Right lobe of liver (tissue), 6 donors: ENCODE measurements at places on chromosomes 11 and 22.

- DNase-seq: no peak
These were observed 14.0 kb downstream of the RHOG start for GRCh38 chr11:3826721-3827120.

DNA sequence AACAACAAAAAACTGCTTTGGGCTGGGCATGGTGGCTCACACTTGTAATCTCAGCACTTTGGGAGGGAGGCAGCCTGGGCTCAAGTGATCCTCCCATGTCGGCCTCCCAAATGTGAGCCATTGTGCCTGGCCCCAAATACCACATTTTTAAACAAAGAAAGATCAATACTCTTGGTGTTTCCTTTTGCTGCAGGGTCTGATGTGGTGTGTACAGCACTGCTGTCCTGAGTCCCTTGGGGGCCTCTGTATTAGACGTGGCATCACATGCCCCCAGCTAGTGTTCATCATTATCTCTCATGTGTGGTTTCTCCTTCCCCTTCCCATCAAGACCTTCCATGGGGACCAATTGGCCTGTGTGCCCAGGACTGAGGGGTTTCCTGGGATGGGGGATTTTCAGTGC, 20.5 kb upstream of the XBP1 start:
- no peak for DNase-seq

DNA sequence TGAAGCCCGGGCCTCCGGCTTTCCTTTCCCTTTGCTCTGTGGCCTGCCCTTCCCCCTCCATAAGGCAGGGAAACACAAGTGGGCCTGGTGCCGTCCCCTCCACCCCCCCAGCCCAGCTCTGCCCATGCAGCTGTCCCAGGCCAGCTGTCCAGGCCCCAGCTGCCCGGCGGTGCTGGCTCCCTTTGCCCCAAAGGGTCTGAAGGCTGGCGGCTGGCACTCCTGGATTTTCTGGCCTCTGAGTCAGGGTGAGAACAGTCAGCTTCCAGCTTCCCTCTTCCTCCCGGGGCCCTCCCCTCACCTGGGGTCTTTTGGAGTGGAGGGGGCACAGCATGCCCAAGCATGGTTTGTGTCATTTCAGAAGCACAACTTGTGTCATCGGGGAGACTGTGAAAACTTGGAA, 27.8 kb downstream of the CD82 start:
- no peak for DNase-seq

GRCh38 chr11:110295531-110296225, 736 bp downstream of the RDX start:
- peak; percentile 75 for DNase-seq

GRCh38 chr11:94295534-94295933, 8.8 kb upstream of the IZUMO1R start:
- DNase-seq: no peak

GRCh38 chr22:41264408-41264941, 21.5 kb downstream of the RANGAP1 start:
- DNase-seq: no peak

DNA sequence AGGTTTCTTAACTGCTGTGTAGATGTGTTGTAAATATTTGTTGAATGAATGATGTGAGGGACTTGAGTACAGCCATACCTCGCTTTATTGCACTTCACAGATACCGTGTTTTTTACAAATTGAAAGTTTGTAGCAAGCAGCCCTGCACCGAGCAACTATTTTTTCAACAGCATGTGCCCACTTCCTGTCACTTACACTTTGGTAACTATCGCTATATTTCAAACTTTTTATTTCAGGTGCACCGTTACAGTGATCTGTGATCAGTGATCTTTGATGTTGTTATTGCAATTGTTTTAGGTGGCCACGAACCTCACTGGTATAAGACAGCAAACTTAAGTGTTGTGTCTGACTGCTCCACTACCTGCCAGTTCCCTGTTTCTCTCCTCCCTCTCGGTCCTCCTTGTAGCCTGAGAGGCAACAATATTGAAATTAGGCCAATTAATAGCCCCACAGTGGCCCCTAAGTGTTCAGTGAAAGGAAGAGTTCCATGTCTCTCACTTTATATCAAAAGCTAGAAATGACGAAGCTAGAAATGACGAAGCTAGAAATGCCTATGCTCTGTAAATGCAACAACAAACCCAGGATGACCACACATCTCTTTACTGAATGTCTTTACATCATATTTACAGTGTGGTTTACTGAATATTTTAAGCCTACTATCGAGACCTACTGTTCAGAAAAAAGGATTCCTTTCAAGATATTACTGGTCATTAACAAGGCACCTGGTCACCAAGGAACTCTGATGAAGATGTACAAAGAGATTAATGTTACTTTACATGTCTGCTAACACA, 1.0 kb downstream of the SFI1 start:
- DNase-seq: no peak

- DNase-seq: no peak
These were observed 78.3 kb downstream of the SLC17A6 start for GRCh38 chr11:22416462-22416861.

GRCh38 chr11:10926801-10927211, 69.0 kb upstream of the ZBED5 start:
- DNase-seq: no peak

GRCh38 chr11:35803115-35803514, 140.5 kb downstream of the TRIM44 start:
- DNase-seq: no peak

- no peak for DNase-seq
These were observed 6.2 kb downstream of the MRGPRF start for GRCh38 chr11:69006816-69007215.

- DNase-seq: peak; percentile 46
These were observed 1.6 kb downstream of the C1QTNF5 start for GRCh38 chr11:119338965-119339588.

DNA sequence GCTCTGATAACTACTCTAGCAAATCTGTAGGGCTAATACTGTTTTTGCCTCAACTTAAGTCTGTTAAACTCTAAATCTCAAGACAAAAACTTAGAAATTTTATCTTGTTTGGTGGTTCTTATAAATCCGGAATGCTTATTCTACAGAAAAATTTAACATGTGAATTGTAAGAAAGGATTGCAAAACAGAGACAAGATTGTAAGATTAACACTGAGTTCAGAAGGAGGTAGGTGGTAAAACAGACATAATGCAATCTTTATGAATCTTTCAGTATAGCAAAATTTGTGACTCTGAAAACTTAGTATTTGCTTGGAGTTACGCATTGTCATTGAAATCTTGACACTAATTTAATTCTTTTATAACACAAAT, 263.9 kb downstream of the SBF2 start:
- DNase-seq: no peak

GRCh38 chr11:119573858-119574257, 150.9 kb upstream of the THY1 start:
- DNase-seq: no peak

DNA sequence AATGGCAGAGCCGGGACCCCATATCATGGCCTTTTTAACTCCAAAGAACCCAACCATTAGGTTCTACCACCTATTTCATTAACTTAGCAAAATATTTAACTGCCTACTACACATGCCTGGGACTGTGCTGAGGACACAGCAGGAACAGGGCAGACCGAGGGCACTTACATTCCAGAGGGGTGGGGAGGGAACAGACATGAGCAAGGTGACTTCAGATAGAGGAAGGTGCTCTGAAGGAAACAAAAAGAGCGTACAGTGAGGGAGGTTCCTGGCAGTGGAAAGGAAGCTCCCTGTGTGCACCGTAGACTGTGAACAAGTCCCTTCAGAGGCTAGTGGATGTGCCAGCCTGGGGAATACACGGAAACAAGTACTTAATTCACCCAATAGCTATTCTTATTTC, 82.8 kb downstream of the NAT10 start:
- no peak for DNase-seq

- no peak for DNase-seq
These were observed 14.1 kb downstream of the IGLL5 start for GRCh38 chr22:22901578-22902218.

DNA sequence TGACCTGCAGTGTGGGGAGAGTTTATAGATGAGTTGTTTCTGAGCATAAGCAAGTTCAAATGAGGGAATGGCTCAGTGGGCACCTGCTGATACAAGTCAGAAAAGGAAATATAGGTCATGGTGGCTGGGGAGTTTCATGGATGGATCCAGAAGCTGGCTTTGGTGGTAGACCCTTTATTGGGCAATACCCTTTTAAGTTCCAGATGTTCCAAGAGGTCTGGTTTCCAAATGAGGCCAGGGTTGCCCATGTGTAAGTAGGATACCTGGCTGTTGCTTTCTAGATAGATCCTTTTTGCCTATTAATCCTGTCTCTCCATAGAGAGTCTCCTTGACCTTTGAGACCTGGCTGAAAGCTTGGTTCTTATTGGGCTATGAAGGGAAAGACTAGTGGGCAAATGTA, 2.2 kb downstream of the STIM1 start:
- DNase-seq: no peak

GRCh38 chr11:123653827-123654565, 428 bp downstream of the SCN3B start:
- DNase-seq: no peak

DNA sequence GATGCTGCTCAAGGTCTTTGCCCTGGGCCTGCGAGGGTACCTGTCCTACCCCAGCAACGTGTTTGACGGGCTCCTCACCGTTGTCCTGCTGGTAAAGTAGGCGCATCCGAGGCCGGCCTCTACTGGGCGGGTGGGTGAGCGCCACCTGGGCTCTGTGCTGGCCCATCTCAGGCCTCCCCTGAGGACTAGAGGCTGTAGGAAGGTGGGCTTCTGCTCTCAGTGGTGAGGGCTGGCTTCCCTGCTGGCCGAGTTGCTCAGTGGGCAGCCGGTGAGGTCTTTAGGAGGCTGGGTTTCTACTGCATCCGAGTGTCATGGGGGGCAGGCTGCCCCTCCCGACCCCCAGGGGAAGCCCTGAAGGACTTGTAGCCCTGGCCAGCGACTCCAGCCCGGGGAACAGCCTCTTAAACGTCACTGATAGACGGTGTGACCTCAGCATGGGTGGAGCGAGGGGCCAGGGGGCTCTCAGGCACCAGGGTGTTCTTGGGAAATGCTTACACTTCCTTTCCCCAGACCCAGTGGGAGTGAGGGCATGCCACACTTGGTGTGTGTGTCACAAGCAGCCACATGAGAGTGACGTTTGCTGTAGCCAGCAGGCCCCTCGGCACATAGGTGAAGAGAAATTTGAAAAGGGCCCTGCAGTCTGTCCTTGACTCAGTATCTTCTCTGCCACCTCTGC, 30.3 kb downstream of the TPCN2 start:
- no peak for DNase-seq

GRCh38 chr11:130511765-130512164, 63.3 kb downstream of the ADAMTS15 start:
- no peak for DNase-seq
